Fibroblast of the aortic adventitia (primary cell): ENCODE measurements at places on chromosomes 11 and 22. TPM values are rescaled to one million over a fixed set of nuclear protein-coding genes. Genes with fewer than 3 reads are reported as not detected.

DNA sequence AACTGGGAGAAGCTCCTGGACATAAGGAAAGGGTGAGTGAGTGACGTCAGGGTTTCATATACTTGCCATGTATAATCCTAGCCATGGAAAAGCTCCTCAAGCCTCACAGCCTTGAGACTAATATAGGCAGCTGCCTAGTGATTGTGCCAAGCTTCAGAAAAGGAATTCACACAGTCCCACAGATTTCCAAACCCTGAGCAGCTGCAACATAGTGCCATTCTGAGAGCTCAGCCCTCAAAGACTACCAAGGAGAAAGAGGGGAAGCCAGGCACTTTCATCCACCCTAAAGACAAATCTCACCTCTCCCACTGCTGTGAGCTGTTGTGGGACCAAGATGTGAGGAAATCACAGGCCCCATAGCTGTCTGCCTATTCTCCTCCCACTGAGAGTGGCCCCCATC is 707.9 kb upstream of the ANO5 start:
- no peak for DNase-seq

GRCh38 chr22:37260901-37261336 is 16.9 kb upstream of the RAC2 start:
- DNase-seq: peak; percentile 55

DNA sequence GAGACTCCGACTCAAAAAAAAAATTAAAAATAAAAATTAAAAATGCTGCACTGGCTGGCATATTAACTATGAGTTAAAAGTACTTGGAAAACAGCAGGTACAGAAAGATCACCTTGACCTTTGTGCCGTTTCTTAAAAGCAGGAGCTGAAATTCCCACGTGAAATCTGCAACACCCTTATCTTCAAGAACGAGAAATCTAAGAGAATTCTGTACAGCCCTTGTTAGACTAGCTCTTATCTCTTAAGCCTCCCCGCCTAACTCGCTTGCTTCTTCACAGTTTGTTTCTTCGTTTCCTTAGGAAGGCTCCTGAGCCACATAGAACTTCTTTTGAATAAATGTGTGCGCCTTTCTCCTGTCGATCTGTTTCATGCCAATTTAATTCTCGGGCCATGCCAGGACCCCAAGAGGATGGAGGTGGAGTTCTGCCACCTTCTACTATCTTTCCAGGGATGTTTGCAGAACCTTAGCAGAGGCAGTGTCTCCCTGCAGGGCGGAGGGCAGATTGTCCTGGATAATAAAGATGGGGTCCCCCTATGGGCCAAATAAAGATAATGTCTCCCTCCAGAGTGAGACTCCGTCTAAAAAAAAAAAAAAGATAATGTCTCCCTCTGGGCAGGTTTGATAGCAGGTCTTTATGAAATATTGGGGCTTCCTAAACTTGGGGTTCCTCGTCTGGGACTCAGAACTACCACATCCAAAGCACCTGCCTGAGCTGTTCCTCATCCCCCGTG is 27.4 kb upstream of the SYT8 start:
- no peak for DNase-seq

DNA sequence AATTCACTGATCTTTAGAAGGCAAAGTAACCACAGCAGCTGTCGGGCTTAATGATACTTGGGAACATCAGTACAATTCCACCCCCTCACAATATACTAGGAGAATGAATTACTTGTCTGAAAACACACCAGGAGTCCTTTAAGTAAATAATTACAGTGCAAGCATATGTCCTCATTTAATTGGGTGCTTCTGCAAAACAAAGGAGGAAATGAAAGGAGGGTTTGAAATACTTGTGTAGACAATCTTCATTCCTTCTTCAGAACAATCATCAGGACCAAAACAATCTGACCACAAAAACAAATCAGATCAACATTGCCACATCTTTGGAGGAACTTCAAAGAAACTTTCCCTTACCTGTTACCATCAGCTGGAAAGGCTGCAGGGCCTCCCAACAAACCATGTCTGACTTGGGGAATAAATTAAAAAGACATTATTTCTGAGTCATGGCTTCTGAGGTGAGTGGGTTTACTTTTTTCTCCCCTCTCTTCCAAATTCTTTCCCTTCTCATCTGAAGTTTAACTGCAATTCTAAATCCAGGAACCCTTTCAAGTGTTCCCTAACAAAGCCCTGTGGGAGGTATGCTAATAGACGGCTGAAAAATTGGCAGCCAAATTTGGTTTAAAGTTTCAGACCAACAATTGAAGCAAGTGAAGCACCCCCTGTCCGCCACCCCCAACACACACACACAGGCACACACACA is 12.5 kb upstream of the CCDC117 start:
- no peak for DNase-seq

- DNase-seq: peak; percentile 65
These were observed 21.6 kb downstream of the C11orf86 start for GRCh38 chr11:66996609-66997273.

DNA sequence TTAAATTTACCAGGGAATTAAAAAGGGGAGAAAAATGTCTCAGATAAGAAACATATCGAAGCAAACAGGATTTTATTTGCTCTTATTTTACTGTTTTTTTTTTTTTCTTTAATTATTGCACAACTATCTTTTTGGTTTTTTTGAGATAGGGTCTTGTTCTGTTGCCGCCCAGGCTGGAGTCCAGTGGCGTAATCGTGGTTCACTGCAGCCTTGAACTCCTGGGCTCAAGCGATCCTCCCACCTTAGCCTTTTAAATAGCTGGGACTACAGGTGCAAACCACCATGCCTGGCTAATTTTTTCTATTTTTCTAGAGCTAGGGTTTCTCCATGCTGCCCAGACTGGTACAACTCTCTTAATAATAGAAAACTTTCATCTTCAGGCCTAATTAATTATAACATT is 32.5 kb downstream of the DRG1 start:
- no peak for DNase-seq

The TMEM151A gene
- 0.27 and 0.41 TPM in 2 replicates for total RNA-seq
